ENCODE measurements at places on chromosomes 3 and 15. TPM values are rescaled to one million over a fixed set of nuclear protein-coding genes. Genes with fewer than 3 reads are reported as not detected.

EPHB1 gene
- 1.3 TPM for total RNA-seq

MAP2K5 gene
- total RNA-seq: 16.1 TPM

RBMS3 gene
- 5.8 TPM for total RNA-seq

CHDH gene
- total RNA-seq: 1.1 TPM

DLL4 gene
- not detected for total RNA-seq

ANKRD63 gene
- not detected for total RNA-seq
